ENCODE measurements at places on chromosomes 7 and 10.

GRCh38 chr7:134246347-134246746 lies 70.4 kb downstream of the SLC35B4 start:
- DNase-seq, result no peak

GRCh38 chr10:43250615-43251418 lies 16.0 kb downstream of the RASGEF1A start:
- peak; percentile 70 for DNase-seq

DNA sequence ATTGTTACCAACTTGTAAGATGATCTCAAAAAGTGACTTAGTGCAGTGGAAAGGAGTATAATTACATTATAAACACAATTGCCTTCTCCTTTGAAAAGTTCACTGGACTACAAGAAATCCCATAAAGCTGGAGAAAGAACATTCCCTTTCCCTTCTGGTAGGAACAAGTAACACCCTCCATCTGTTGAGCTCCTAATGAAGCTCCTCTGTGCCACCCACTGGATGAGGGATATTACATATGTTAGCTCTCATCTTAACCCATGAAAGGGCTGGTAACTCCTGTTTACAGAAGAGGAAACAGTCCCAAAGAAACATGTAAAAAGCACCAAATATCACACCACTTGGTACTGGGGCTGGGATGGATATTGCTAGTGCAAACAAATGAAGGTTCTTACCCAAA lies 8.1 kb downstream of the PGAM1 start:
- no peak for DNase-seq

DNA sequence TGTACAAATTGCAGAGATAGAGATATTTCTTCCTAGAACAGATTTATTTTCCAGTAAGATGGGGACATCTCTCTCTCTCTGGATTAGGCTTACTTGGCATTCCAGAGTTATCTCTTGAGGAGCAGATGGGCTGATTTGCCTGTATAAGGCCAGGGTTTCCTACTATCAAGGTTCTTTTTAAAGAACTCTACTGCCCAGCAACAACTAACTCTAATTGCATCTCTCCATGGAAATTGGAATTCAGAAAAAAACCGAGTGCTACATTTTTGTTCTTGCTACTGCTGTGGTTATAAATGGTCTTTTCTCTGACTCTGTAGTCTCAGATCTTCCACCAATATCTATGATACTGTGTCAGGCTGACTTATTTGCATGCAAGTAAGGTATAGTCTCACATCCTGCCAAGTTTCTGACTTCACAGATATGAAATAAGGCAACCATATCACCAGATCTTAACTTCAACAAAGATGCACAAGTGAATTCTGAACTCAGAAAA lies 161.1 kb downstream of the CRPPA start:
- DNase-seq, result no peak

- DNase-seq, result no peak
Measured at GRCh38 chr7:47153058-47153457, 428.9 kb downstream of the TNS3 start.

GRCh38 chr7:2172311-2173188 lies 60.2 kb downstream of the MAD1L1 start:
- DNase-seq, result no peak

DNA sequence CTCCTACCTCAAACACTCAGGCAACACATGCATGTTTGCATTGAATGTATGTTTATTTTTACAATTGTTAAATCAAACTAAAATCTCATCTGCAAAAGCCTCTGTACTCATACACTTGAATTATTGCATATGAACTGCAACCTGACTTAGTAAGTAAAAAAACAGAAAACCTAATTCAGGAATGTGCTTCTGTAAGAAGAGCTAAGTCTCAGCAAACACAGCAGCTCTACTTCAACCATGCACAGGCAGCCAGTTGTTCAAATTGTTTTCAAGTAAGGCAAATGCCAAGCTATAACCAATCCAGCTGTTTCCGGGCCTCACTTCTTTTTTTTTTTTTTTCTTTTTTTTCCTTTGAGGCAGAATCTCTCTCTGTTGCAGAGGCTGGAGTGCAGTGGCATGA lies 93.5 kb upstream of the MALRD1 start:
- no peak for DNase-seq

- no peak for DNase-seq
Measured at GRCh38 chr7:28685242-28685643, 272.9 kb downstream of the TRIL start.

- DNase-seq, result no peak
Measured at GRCh38 chr7:46230990-46231305, 309.9 kb upstream of the IGFBP3 start.

- DNase-seq, result peak; percentile 77
Measured at GRCh38 chr10:86954681-86955500, 2.5 kb downstream of the MMRN2 start.

DNA sequence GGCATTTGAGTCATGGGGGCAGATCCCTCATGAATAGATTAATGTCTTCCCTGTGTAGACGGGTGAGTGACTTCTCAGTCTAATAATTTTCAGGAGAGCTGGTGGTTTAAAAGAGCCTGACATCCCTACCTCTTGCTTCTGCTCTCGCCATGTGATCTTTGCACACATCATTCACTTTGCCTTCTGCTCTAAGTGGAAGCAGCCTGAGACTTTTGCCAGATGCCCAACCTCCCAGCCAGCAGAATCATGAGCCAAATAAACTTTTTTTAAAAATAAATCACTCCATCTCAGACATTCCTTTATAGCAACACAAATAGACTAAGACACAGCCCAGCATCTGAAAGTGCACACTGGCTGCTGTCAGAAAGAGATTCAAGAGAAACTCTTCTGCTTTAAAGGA lies 155.2 kb downstream of the ZNF365 start:
- DNase-seq, result no peak

- DNase-seq, result no peak
Measured at GRCh38 chr10:59631237-59631636, 78.4 kb downstream of the SLC16A9 start.

GRCh38 chr7:138661069-138661635 lies 40.0 kb downstream of the SVOPL start:
- no peak for DNase-seq

DNA sequence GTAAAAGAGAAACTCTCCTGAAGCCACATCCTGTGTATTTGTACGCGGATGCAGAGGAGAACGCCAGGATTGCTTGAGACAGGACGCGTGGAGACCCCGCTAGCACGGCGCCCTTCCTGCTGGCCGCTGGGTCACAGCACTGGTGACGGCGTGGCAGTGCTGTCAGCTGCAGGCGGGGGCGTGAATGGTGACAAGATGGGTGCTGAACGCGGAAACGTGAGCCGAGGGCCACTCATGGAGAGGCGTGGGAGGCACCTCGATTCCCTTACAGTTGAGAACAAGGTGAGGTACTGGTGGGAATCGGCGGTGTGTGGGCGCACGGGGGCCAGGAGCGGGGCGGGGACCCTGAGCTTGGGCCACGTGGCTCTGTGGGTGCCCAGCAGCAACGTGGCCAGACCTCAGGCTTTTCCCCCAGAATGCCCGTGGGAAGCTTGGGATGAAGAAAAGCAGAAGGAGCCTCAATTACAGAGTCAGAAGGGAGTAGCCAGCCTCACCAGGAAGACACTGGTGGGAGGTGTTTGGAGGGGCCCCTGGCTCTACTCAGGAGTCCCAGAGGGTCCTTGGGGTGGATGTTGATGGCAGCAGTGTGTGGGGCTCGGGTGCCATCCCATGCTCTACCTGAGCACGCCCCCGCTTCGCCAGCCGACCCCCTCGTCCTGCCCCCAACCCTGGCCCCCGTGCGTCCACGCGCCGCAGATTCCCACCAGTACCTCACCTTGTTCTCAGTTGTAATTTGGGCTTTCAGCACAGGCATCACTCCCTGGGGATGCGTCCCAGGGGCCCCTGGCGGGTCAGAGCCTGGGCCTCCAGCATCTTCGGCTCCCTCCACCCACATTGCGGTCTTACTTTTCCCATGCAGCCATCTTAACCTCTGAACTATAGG lies 208.4 kb upstream of the TCERG1L start:
- DNase-seq, result no peak

- DNase-seq, result no peak
Measured at GRCh38 chr10:30188556-30189237, 129.3 kb upstream of the JCAD start.
